ENCODE measurements at places on chromosomes 12 and 14.

DNA sequence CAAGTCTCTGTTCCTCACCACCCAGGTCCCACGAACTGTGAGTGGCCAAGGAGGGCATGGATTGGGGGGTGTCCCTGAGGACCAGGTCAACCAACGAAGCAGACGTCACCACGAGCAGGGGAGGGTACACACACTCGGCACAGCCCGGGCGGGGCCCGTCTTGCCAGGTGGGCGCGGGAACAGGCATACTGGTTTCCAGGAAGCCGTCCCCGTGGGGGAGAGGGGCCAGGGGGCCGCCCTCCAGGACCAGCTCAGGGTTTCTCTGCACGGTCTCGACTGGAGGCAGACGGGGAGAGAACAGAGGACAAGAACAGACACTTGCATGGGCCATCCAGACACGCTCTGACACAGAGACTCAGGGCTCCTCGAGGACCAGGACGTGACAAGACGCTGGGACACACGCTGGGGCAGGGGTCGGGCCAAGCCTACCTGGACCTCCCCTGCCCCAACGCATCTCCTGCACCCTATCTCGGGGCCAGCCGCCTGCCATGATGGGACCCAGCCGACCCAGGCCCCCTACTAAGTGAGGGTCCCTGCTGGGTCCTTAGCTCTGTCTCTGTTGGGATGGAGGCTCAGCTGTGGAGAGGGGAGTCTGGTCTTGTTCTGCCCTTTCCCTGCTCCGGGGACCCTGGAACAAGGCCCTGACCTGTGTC, 11.3 kb downstream of the ARL6IP4 start:
- no peak for DNase-seq

DNA sequence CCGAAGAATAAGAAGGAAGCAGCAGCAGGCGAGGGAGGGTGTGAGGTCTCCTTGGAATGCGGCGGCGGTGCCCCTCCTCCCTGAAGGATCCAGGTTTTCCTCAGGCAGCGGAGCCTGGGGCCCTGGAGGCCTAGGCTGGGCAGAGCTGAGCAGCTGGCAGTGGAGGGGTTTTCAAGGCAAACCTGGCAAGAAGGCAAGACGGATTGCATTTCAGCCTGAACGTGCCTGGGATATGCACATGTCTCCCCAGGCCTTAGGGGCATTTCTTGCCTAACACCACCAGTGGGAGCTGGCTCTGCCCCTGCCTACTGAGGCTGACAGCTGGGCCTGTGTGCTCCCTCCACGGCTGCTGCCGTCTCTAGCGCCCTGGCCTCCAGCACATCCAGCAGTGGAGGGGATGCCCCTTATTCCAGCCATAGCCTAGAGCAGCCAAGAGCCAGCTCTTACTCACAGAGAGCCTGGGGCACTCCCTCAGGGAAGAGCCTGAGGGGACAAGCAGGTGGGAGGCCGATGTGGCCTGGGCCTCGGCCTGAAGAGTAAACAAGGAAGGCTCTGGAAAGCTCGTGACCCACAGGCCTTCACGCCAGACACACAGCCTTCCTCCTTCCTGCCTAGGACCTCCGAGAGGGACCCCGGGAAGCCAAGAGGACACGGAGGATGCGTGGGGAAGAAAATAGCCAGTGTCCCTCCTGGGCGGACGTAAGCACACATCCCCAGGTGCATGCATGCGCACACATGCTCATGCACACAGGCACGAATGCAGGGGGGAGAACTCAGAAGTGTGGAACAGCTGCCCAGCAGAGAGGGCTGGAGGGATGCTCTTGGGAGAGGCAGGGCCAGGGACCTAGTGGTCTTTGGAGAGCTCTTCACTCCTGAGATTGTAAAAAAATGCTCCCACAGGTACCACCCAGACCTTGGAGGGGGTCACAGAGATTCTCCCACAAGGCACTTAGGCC, 23.0 kb upstream of the EIF2B2 start:
- DNase-seq, result no peak

DNA sequence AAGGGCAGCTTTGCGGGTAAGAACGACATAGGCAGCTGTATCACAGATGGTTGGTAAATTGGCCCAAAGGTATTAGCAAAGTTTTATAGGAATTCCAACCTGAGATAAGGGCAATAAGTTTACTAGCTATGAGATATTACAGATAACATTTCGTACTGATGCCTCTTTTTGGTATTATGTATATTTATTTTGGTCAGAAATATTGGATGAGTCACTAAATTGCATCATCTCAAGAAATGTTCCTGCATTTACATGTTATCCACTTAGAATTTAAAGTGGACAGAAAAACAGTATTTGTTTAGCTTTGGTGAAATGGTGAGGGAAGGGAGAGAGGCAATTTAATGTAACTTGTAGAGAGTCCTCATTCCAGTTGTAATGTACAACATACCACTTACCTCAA, 65.1 kb upstream of the PZP start:
- no peak for DNase-seq

GRCh38 chr14:21090194-21090939, 8.1 kb downstream of the ZNF219 start:
- no peak for DNase-seq

- DNase-seq, result no peak
These were observed 63.9 kb downstream of the DENND5B start for GRCh38 chr12:31527083-31527482.

DNA sequence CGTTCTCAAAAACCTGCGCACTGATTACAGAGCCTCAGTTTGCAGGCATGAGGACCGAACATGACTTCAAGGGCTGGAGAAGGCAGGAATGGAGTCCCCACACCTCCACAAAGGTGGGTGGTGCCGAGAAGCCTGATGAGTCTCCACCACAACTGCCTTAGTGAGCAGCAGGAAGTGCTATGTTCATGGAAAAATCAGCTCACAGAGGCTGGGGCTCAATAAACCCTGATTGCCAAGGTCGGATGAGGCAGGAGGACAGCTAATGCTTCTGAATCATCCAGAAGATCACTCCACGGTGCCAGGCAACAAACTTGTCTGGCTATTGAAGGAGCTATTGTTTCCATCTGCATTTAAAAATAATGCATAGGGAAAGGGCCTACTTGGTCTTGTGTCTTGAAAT, 31.1 kb downstream of the APPL2 start:
- DNase-seq, result no peak

DNA sequence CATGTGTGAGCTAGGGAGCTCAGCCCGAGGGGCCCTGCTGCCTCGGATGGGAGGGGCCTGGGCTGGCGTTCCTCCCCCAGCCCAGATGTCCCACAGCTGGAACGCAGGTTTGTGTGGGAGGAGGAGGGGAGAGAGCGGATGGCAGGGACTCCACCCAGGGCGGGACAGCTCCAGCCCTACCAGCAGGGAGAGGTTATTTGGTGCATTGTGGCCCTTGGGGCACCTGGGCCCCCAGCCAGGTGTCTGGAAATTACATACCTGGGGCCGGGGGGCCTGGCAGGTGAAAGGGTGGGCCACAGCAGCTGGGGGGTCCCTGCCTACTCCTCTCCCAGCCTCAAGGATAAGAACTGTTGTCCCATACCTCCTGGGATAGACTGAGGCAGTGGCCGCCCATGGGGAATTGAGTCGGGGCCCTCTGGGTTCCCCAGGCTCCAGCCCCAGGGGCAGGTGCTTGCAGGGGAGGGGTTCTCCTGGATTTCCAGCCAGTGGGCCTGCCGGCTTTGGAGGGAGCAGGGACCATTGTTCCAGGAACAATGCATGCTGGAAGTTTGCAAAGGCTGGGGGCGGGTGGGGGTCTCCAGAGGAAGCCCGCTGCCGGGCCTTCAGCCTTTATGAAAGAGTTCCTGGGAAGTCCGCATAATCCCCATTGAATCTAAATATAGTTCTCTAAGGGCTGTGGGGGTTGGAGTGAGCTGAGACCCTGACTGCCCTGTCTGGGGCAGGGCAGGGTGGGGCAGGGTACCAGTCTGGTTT, 1.2 kb downstream of the KIF26A start:
- DNase-seq, result no peak

- DNase-seq, result no peak
These were observed 84.4 kb downstream of the VWF start for GRCh38 chr12:6039894-6040601.

- no peak for DNase-seq
These were observed 53.9 kb downstream of the ISCA2 start for GRCh38 chr14:74547331-74547927.

DNA sequence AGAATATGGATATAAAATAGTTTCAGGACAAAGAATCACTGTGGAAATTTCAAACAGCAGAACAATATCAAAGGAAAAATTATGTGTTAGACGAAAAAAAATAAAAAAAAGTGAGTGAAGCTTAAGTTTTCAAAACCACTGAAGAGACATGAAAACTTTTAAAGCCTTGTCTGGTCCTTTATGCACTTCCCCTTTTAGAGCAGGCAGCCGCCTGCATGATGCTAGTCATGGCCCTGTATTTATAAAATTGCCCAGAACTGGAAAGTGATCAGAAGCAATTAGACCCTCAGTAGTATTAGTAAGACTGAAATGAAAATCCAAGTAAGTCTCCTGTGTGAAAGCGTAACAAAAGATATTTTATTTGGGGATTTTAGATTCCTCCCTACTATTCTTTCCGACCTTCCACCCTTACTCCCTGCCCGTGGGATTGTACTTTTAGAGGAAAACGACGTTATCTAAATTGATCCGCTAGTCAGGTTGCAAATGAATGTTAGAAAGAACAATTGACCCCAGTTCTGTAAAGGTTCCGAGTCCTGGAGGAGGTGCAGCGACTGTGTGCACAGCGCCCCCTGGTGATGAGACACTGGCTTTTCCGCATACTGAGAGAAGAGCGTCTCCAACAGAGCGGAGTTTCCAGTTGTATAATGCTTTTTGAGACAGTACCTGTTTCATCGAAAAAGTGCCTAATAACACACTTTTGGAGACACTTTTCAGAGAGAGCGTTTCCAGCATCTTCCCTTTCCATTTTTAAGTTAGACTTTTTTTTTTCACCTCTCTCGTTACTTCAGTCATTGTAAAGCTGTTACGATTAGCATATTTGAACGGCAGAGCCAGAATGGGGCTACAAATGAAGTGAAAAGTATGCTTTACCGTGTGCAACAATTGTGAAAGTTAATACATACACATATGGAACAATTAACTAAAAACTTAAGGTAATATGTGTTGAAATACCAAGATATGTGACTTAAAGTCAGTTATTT, 12.4 kb downstream of the MGST1 start:
- no peak for DNase-seq

DNA sequence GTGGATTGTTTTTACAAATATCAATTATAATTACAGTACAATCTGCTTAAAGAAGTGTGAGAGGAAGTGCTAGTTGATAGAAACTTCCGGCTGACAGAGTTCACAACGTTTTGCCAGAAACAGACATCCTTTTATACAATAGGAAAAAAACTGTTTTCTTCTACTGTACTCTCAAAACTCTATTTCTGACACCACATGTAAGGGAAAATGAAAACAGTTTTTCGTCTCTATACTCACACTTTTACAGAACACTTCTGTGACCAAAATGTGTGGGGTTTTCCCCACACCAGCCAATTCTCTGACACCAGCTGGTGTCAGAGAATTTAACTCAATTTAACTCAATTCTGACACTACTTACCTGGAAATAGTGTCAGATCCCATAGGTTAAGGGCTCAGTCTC, 24.2 kb upstream of the HIF1A start:
- DNase-seq, result no peak

- no peak for DNase-seq
These were observed 3.9 kb downstream of the NACA start for GRCh38 chr12:56721216-56721615.

GRCh38 chr12:109764123-109764522, 50.5 kb downstream of the FAM222A start:
- no peak for DNase-seq

DNA sequence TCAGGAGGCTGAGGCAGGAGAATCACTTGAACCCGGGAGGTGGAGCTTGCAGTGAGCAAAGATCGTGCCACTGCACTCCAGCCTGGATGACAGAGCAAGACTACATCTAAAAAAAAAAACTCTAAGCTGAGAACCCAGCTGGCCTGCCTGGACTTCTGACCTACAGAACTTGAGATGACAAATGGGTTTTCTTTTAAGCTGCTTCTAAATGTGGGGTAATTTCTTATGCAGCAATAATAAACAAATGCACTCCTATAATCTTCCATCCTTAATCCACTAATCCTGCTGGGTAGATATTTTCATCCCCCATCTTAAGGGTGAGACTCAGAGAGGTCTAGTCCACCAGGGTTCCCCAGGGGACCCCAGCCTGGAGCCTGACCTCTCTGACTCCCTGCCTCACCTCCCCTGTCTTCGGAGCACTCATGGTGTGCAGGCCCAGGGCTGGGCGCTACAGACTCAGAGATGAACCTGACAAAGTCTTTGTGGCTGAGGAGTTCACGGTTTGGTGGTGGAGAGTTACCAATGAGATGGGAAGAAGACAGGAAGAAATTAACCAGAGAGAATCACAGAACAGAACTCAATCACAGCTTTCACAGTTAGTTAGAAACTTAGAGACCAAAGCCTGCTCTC, 39.7 kb upstream of the BDKRB2 start:
- DNase-seq, result no peak
